Cardiac septum (tissue), 1 donor: ENCODE measurements at places on chromosomes 1 and 21.

DNA sequence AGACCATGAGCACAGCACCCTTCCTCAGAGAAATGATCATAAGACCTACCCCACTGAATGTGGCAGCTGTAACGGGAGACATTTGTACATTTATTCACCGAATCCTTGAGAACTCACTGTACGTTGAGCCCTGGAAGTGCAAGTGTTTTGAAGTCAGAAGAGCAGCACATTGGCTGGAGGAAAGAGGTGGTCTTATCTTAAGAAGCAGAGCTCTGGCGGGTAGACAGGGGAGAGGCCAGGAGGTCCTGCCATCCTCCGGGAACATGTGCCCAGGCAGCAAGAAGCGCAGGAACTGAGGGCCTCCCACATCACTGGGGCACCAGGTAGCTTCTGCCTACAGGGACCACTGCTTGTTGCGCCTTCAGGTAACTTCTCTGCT is 169.2 kb upstream of the IRF2BP2 start:
- DNase-seq: no peak

GRCh38 chr1:117271959-117272358 is 61.2 kb upstream of the VTCN1 start:
- no peak for DNase-seq

DNA sequence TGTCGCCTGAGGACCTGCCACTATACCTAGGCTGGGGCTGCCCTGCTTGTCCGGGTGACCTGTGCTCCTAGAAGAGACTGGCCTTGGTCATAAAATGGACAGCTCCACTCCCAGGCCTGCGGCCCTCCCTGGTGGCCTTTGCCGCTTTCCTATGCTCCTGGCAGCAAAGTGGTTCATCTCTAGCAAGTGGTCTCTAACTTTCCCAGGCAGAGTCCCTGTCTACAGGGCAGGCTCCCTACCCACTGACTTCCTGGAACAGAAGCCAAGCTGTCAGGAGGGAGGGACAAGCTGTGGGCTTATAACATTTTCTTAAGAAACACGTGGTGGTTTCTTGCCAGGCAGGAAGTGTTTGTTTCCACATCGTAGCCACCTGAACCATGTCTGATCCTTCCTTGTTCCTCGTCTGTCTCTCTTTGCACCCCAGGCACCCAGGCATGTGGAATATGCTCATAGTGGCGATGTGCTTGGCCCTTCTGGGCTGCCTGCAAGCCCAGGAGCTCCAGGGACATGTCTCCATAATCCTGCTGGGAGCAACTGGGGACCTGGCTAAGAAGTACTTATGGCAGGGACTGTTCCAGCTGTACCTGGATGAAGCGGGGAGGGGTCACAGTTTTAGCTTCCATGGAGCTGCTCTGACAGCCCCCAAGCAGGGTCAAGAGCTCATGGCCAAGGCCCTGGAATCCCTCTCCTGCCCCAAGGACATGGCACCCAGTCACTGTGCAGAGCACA is 10.1 kb downstream of the H6PD start:
- no peak for DNase-seq

DNA sequence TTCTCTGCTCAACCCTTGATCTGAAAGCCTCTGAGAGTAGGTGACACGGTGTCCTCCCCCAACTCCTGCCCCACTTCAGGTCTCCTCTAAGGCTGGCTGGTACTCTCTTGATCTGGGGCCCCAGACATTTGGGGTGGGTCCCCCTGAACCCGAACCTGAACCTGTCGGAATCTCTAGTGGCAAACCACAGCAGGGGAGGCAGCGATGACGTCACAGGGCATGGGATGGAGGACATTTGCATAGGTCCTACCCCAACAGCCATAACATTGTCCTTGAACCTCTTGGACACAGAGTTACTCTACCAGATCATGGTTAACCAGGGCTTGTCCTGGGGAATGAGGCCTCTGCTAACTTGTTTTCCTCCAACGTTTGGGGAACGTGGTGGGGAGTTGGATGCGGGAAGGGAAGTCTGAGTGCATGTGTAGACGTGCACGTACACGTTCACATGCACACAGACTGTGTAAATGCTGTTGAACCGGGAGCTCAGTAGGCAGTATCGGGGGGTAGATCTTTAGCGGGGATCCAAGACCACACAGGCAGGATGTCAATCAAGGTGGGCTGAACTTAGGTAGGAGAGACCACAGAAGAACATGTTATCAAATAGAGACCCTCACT is 32.4 kb downstream of the CITED4 start:
- no peak for DNase-seq

DNA sequence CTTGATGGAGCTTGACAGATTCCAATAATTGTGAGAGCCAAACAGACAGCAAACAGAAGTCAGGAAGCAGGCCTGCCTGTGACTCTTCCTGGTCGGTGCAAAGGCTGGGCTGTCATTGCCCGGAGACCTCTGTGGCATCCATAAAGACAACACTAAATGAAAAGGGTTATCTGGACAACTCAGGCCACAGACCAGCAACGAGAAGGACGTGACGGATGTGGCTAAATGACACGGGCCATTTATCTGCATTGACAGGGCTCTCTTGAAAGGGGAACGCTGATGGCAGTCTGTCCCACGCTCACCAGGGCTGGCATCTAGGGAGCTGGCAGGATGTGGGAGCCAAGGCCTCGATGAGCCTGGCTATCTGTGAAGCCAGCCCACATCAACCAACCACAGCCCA is 35.0 kb downstream of the HMGB4 start:
- no peak for DNase-seq

DNA sequence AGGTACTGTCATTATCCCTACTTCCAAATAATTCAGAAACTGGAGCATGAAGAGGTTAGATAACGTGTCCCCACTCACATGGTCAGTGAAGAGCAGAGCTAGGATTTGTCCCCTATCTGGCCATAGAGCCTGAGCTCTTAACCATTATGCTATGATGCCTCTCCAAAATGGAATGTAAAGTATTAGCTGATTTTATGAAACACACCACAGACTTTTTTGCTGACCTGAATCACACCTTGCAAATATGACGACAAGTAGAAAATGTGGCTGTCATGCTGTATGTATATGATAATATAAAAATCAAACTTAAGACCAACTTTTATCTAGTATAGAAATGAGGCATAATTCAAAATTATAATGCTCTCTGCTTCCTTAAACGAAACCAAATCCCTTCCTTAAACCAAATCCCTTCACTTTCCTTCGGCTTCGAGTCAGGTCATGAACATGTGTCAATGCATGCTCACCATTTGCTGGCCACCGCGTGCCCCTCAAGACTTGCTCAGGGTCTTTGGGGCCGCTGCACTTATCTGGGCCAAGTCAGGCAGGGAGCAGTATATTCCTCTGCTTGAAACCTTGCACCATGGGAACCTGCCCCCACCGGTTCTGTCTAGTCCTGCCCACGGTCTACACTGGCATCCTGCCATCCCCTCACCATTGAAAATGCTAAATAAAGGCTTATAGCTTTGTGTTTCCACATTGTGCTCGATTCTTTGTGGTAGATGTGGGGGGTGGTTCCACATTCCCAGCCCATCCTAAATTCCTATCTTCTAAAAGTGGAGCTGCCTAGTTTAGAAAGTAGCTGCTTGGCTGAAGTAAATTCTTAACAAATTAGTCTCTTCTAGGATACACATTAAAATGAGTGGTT is 1.6 kb upstream of the TMCC2 start:
- no peak for DNase-seq

DNA sequence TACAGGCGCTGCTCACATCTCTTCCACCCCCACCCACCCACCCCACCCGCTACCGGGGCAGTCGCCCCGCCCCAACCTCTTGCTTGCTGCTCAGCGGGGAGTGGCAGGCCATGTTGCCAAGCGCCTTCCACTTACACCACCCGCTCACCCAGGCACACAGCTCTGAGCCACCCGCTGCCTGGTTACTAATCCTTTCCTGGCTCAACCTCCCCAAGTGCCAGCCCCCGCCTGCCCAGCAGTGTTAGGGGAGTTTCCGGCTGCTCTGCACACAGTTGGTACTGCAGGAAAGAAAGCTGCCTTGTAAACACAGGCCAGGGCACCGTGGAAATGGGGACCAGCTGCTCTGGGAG is 56.2 kb downstream of the LACTBL1 start:
- DNase-seq: no peak

DNA sequence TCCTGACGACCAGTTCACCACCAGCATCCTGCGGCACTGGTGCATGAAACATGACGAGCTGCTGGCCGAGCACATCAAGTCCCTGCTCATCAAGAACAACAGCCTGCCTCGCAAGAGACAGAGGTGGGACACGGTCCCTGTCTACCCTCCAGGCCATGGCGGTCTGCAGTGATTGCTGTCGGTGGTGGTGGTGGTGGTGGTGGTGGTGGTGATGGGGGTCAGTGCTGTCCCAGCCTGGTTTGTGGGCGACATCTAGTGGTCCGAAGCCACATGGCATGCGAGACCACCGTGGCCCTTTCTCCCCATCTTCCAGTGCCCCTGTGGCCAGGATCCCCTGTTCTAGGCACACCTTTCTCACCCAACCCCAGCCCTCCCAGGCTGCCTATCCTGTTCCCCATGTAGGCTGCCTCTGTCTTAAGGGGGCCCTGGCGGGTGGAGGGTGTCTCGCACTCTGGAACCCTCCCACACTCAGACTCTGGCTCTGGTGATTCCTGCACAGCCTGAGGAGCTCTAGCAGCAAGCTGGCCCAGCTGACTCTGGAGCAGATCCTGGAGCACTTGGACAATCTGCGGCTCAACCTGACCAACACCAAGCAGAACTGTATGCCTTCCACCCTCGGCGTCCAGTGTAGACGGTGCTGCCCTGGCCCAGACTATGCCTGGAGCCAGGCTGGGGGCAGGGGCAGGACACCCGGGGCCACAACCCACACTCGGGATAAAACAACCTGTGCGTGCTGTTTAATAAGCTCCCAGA is 3.2 kb upstream of the SLC27A3 start:
- no peak for DNase-seq

DNA sequence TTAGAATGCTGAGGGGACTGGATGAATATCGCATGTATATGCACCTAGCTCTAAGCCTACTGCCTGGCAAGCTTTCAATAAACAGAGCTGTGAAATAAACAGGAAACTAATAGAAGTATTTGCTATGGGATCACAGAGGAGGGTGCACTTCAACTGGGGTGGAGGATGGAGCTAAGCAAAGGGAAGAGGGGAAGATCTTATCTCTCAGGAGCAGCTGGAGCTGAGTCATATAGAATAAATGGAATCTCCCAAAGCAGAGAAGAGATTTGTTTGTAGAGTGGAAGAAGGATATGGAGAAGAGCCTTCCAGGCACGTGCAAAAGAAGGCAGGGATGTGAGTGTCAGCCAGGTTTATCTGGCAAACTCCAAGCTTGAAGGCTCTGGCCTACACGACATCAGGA is 17.0 kb upstream of the KCNA10 start:
- no peak for DNase-seq

DNA sequence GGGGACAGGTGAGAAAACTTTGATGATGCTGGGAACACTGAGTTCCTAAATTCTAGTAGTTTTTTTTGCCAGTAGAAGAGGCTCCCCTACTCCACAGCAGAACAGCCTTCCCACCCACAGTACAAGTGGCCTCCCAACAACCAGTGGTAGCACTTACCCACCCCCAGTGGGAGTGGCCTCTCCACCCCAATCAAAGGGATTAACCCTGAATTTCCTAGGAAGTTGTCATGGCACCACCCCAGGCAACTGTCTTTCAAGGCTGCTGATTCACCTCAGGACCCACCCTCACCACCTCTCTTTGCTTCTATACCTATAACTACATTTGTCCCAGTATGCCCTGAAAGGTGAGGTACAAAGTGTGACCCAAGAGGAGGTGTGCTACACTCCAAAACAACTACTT is 81.4 kb upstream of the PRDX6 start:
- DNase-seq: no peak

DNA sequence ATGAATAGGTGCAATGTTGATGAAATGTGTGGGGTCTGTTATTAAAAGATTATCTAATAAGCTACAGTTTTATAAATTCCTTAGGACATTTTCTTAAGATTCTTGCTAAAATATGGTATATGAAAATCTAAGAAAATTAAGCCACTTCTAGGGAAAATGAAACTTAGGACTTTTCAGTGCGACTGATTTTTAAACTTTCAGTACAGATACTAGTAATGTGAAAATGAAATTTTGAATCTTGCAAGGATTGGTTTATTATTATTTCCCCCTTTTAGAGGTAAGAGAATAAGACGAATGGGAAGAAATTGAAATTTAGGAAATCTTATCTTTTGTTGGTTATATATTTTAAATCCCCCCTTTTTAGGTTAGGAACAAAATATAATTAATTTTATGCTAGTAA is 16.4 kb downstream of the CAPZA1 start:
- no peak for DNase-seq

- DNase-seq: no peak
Measured at GRCh38 chr1:42825036-42825851, 8.0 kb upstream of the SVBP start.

DNA sequence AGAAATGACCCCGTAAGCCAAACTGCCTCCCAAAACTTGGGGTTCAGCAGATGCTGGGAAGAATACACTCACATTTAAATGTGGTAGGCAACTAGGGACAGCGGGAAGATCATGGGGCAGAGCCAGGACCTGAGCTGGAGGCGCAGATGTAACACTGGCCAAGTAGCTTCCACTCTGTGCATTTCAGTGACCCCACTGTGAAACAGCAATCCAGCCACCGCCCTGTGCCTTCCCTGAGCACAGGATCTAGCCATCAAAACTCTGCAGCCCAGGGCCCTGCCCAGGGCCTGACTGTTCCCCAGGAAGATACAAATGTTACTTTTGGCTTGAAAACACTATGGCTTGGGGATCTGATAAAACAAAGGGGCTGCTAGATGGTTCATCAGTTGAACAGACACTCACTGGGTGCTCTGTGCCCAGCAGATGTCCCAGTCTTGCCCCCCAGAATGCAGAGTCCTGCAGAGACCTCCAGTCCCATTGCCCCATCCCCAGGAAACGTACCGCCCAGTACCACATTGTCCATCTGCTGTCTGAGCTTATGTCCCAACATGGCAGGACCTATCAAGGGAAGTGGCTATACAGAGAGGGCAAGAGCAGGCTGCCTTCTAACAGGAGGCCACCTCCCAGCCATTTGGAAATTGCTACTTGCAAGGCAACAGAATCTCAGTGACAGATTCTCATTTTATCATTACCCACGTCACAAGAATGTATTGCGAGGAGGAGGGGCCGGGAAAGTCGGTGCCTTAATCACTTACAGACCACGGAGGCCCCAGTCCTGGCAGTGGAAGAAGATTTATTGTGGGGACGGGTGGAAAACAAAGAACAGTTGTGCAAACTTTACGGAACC is 124.0 kb downstream of the DMRTB1 start:
- peak; percentile 44 for DNase-seq

DNA sequence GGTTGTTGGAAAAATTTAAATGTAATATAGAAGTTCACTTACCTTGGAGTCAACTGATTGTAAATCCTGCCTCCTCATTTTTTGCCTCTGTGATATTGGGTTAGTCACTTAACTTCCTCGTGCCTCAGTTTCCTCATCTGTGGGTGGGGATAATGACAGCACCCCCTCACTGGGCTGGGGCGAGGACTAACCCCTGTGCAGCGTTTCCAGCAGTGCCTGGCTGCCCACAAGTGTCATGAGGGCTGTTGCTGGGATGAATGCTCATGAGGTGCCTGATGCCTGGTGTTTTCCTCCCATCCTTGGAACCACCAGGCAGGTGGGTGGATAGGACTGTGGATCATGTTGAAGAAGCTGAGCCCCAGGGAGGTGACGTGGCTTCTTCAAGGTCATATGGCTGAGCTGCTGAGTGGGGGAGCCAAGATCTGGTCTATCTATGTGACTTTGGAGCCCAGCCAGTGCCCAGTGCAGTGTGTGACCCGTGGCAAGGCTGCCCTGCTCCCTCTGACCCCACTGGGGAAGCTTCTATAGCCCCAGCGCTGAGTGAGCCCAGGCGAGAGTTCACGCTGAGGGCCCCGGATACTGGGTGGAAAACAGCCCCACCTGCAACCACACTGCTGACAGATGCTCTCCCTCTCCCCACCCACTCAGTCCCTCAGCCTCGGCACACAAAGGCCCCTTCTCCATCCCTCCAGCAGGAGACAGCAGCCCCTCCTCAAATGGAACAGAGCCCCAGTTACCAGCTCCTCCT is 446.0 kb downstream of the PTPRU start:
- DNase-seq: peak; percentile 68
